GM23338 (cell line): ENCODE measurements at places on chromosomes 13 and 19. TPM values are rescaled to one million over a fixed set of nuclear protein-coding genes. Genes with fewer than 3 reads are reported as not detected.

GRCh38 chr13:114108894-114109293 is 23.5 kb downstream of the RASA3 start:
- H3K27ac ChIP-seq = no peak overlapping the region
- no peaks in the 10 kb centered on the region for H3K27me3 ChIP-seq
- H3K36me3 ChIP-seq = no peaks in the 10 kb centered on the region
- peaks cover 8% of the 10 kb centered on the region; the same call in 1 of the 2 replicates for H3K4me1 ChIP-seq
- no peak overlapping the region for H3K4me3 ChIP-seq

DNA sequence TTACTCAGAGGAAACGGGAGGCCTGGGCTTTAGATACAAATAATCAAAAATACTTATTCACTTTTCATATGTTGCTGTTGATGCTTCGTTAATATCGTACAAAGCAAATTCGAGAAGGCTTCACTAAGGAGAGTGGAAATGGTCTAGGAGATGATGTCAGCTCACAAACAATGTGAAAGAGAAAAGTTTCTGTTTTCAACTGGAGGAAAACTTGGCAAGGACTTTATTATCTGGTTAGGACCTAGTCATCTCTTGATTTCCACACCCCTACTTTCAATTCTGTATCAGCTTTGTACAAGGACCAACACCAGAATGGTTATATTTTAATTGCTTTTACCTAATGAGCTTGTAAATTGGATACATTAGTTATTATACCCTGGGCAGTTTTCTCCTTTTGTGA is 88.0 kb downstream of the SLC10A2 start:
- H3K36me3 ChIP-seq = no peaks in the 10 kb centered on the region
- no peaks in the 10 kb centered on the region for H3K4me1 ChIP-seq
- no peak overlapping the region for H3K27ac ChIP-seq

- H3K4me3 ChIP-seq = no peak overlapping the region
- H3K27ac ChIP-seq = no peak overlapping the region
- 0 out of 2 replicates have a peak, but pooled peaks cover 3% of the 10 kb centered on the region for H3K36me3 ChIP-seq
- DNase-seq = no peak
Measured at GRCh38 chr19:21612403-21612872, 107.0 kb downstream of the ZNF429 start.

OVOL3 gene
- not detected in 2 replicates for polyA plus RNA-seq

- no peaks in the 10 kb centered on the region for H3K27me3 ChIP-seq
- H3K4me1 ChIP-seq = no peaks in the 10 kb centered on the region
- peak; percentile 96 for DNase-seq
- no peak overlapping the region for H3K27ac ChIP-seq
- H3K4me3 ChIP-seq = no peak overlapping the region
- no peaks in the 10 kb centered on the region for H3K36me3 ChIP-seq
Measured at GRCh38 chr19:16771618-16772017, 52.0 kb downstream of the NWD1 start.

- H3K4me1 ChIP-seq = no peaks in the 10 kb centered on the region; the same call in 1 of the 2 replicates
- H3K36me3 ChIP-seq = no peaks in the 10 kb centered on the region
- H3K27me3 ChIP-seq = peaks cover 18% of the 10 kb centered on the region; the same call in 1 of the 2 replicates
- DNase-seq = no peak
- peak overlapping the region; percentile 37; the same call in 1 of the 2 replicates for H3K4me3 ChIP-seq
Measured at GRCh38 chr19:17540174-17540573, 15.3 kb upstream of the COLGALT1 start.

GRCh38 chr19:4337906-4338440 is 654 bp downstream of the STAP2 start:
- DNase-seq = peak; percentile 51
- peak overlapping the region; percentile 80; the same call in 1 of the 2 replicates for H3K27ac ChIP-seq
- peak overlapping the region; percentile 51 for H3K4me3 ChIP-seq
- peaks cover 4% of the 10 kb centered on the region; the same call in 1 of the 2 replicates for H3K27me3 ChIP-seq

GPR12 gene
- 0.12 and 0.13 TPM in 2 replicates for polyA plus RNA-seq

FGF14 gene
- polyA plus RNA-seq = 0.05 TPM in 1 of 2 replicates, not detected in the other

- no peaks in the 10 kb centered on the region for H3K27me3 ChIP-seq
- no peak for DNase-seq
- no peak overlapping the region for H3K27ac ChIP-seq
- peaks cover 15% of the 10 kb centered on the region; the same call in 1 of the 2 replicates for H3K4me1 ChIP-seq
- no peaks in the 10 kb centered on the region for H3K36me3 ChIP-seq
Measured at GRCh38 chr19:5420953-5421352, 34.3 kb upstream of the ZNRF4 start.

SH2D3A gene
- 20.7 and 24.6 TPM in 2 replicates for polyA plus RNA-seq

ZNF575 gene
- polyA plus RNA-seq = 0.42 and 0.65 TPM in 2 replicates

SLC25A41 gene
- 0.23 and 0.24 TPM in 2 replicates for polyA plus RNA-seq

SEMA6B gene
- 5.3 and 6.9 TPM in 2 replicates for polyA plus RNA-seq

DNA sequence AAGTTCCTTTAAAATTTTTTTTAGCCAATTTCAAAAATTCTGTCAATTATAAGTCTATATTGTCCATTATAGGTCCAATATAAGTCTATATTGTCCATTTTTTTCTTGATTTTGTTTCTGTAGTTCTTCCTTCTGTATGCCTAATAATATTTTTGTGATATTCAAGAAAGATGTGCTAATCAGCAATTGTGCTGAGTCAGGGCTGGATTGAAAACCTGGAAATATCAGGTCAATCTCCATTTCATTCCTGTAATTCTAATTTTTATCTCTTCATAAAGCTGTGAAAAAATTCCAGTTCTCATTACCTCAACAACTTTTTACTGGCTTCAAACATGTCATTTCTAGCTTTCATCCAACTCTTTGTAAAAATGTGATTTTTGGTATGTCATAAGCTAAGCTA is 353.7 kb downstream of the SLITRK6 start:
- no peaks in the 10 kb centered on the region for H3K27me3 ChIP-seq
- H3K36me3 ChIP-seq = no peaks in the 10 kb centered on the region
- DNase-seq = no peak
- no peak overlapping the region for H3K4me3 ChIP-seq
- peaks cover 12% of the 10 kb centered on the region for H3K4me1 ChIP-seq

DNA sequence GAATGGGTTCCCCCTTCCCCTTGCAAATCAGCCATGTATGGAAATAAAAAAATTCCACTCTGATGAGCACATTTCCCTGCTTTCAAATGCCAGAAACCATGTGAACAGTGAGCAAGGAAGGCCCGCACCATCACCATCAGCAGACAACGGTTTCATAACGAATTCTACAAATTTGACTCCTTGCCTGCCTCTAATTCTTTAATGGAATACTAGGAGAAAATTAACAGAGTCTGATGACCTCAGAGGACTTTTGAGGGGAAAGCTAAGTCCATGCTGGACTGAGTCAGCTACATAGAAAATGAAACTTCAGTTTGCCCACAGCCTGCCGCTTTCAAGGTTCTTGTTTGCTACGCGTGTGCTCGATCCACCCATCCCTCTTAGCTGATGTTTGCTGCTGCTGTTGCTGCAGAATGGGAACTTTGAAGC is 46.7 kb upstream of the KL start:
- H3K27ac ChIP-seq = no peak overlapping the region
- H3K27me3 ChIP-seq = no peaks in the 10 kb centered on the region
- H3K4me1 ChIP-seq = no peaks in the 10 kb centered on the region
- H3K36me3 ChIP-seq = no peaks in the 10 kb centered on the region

DNA sequence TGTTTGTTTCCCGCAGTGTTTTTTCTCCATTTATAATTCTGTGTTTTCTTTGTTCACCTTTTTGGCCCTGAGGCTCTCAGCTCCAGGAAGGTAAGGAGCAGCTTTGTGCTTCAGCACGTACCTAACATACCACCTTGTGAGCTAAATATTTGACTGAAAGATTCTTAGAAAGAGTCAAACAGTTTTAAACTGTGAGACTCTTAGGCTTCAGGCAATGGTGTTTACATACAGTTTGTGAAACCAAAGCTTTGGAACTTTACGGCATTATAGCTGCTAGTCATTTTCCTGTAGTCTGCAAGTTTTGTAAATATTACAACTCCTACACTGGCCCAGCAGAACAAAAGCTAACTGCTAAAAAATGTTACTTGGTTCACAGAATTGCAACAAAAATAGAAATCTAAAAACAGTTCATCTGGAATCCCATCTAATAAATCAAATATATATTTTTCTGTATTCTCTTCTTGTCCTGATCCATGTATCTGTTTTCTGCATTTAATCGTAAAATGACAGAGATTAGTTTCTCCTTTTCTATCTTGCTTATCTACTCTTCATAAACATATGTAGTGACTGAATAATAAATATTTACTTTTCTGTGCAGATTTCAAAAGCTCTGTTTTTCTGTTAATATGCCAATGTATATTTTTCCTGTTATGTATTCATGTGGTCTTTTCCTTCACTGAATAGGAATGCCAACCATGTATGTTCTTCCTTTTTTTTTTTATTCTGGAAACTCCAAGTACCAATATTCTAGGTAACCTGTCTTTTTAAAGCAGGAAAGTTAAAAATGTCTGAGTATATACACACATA is 38.8 kb upstream of the GPI start:
- no peak for DNase-seq
- H3K27ac ChIP-seq = peak overlapping the region; percentile 52; the same call in 1 of the 2 replicates
- no peaks in the 10 kb centered on the region for H3K27me3 ChIP-seq
- no peaks in the 10 kb centered on the region; the same call in none of the 2 replicates for H3K36me3 ChIP-seq
- H3K4me1 ChIP-seq = peaks cover 13% of the 10 kb centered on the region
